ENCODE measurements at places on chromosomes 13 and 19. TPM values are rescaled to one million over a fixed set of nuclear protein-coding genes. Genes with fewer than 3 reads are reported as not detected.
A peak's percentile ranks its signal among the peaks of the same experiment; 100 is the strongest.

The PEPD gene
- total RNA-seq: 44.5 TPM

DNA sequence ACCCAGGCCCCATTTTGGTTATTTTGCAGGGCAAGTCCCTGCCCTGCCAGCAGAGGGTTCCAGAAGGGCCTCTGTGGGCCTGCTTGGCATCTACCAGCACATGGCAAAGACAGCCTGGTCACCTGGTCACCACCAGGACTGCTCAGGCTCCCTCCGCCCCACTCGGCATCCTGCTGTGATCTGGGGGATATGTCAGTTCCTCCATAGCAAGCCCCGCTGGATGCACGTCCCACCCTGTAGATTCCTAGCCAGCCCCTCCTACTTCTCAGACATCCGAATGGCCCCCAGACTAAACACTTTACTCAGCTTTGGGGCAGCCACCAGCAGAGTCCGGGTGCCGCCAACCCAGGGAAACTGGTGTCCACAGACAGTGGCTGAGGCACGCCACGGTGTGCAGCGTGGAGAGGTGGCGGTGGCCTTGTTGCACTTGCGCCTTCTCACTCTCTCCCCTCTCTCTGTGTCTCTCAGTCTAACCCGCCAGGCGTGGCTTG, 31.8 kb upstream of the USE1 start:
- DNase-seq: peak; percentile 29

GRCh38 chr19:11530432-11530831, 1.5 kb upstream of the ECSIT start:
- DNase-seq: peak; percentile 21

GRCh38 chr19:33464733-33465115, 56.9 kb downstream of the PEPD start:
- DNase-seq: no peak

DNA sequence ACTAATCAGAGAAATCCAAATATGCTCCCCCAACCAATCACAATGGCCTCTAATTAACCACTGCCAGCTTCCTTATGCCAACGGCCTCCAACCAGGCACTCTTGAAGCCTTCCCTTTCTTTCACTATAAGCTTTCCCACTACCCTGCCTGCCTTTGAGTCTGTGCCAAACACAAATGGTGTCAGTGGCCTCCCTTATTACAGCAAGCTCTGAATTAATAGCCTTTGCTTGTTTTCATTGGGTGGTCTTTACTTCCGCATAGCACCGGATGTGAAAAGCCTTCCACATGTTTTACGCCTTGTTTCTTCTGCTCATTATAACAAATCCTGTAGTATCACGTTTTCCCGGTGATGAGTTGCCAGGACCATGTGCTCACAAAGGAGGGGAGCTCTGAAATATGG, 1.4 kb upstream of the EDDM13 start:
- DNase-seq: no peak

DNA sequence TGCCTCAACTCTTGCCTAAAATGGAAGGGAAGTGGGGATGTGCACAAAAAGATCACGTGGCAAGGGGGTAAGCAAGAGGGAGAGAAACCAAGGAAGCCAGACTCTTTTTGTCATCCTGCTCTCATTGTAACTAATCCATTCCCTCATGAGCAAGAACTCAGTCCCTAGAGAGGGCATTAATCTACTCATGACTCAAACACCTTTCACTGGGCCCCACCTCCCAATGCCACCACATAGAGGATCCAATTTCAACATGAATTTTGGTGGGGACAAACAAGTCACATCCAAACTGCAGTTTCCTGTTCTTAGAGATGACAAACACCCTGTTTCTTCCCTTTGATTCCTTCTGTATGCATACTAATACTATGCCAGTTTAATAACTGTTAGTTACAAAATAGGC, 11.2 kb upstream of the CHST8 start:
- no peak for DNase-seq

- no peak for DNase-seq
Observed at GRCh38 chr13:112510002-112510780, 77.8 kb downstream of the TUBGCP3 start.

GRCh38 chr19:43105496-43105895, 23.0 kb upstream of the PSG2 start:
- no peak for DNase-seq
